IMR-90 (cell line): ENCODE measurements at places on chromosomes 7 and 10. TPM values are rescaled to one million over a fixed set of nuclear protein-coding genes. Genes with fewer than 3 reads are reported as not detected.

Gene SORCS3
- not detected in 2 replicates for total RNA-seq

DNA sequence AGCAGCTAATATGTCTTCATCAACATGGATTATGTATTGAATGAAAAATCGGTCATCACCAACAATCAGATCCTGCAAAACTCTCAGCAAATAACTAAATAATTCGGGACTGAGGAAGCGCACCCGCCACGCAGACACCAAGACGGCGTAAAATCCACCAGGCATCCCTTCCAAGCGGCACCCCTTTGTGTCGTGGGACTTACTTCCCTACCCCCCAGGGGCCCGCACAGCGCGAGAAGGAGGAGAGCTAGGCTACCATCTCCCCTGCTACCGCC is 721 bp downstream of the ARL3 start:
- DNase-seq = peak; percentile 19

GRCh38 chr10:37957841-37958240 is 18.6 kb downstream of the ZNF25 start:
- DNase-seq = no peak

GRCh38 chr10:52662256-52662655 is 110.3 kb downstream of the MBL2 start:
- DNase-seq = no peak

GRCh38 chr7:92200791-92201190 is 21.8 kb upstream of the LRRD1 start:
- no peak for DNase-seq

Gene CALML5
- not detected in 2 replicates for total RNA-seq

Gene AOAH
- not detected in 2 replicates for total RNA-seq

DNA sequence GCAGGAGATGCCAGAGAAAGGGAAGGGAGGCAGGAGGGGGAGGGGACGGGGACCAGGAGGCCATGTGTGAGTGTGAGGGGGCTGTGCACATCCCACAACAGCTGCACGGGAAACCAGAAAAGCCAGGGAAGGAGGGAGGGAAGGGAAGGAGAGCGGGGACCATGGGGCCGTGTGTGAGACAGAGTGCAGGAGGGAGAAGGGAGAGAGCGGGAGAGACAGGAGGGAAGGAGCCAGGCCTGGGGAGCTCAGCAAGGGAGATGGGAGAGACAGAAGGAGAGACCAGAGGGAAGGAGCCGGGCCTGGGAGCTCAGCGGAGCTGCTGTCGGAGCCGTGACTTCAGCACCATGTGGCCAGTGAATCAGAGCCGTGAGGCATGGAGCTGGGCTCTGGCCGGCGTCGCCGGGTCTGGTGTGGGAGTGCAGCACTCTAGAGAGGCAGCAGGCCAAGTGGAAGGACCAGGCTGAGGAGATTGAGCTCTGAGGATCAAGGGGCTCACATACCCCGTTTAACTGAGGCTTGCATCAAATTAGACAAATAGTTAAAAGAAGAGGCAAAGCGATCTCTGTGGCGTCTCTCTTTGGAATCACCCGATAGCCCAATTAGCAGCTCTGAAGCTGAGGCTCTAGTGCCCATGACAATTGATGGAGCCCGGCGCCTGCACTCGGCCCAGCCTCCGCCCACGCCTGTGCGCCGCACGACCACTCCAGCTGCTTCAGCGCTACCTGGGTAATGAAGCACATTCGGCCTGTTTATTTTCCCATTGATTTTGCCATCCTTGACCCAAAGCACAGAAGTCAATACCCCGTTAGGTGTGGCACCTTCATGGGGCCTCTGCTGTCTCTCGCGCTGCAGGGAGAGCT is 150.4 kb downstream of the MAD1L1 start:
- peak; percentile 92 for DNase-seq

- DNase-seq = no peak
Observed at GRCh38 chr7:135448753-135449152, 61.1 kb downstream of the CNOT4 start.

Gene TMEM176A
- not detected in 2 replicates for total RNA-seq

Gene SFTPA1
- not detected in 2 replicates for total RNA-seq

GRCh38 chr10:9305018-9305655 is 1250.6 kb downstream of the GATA3 start:
- DNase-seq = peak; percentile 19

DNA sequence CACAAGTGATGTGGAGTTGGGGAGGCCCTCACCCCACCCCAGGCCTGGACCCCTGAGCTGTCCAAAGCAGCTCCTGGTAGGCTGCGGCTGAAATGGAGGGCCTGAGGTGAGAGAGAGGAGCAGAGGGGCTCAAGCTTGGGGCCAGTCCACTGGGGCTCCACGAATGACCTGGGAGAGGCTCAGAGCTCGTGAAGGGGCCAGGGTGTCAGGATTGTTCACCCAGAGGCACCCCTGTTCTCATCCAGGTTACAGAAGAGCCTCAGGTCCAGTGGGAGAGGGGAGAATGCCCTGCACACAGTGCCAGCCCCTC is 102.2 kb upstream of the RET start:
- no peak for DNase-seq

Gene NUP205
- 81.7 and 84.6 TPM in 2 replicates for total RNA-seq

DNA sequence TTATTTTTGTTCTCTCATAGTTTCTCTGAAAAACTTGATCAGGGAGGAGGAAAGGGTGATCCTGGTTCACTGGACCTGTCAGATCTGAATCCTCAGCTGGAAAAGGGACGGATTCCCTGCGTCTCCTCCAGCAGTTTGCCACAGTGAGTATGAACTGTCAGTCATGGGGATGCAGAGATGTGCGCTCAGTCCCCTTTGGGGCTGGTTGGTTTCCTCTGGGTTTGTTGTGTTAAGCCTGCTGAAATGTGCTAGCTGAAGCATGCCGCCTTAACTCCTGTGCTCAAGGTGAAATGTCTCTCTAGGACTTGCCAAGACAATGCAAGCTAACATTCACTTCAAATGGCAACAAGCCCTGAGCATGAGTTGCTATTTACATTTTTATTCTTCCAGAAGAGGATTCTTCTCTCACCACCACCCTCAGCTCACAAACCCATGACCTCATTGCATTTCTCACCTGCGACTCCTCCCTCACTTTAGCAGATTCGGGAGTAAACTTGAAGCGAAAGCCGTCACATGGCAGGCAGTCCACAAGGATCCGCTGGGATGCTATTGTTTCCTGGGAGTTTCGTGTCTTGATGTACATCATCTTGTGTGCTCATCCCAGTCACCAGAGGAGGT is 192.9 kb upstream of the FZD8 start:
- no peak for DNase-seq

DNA sequence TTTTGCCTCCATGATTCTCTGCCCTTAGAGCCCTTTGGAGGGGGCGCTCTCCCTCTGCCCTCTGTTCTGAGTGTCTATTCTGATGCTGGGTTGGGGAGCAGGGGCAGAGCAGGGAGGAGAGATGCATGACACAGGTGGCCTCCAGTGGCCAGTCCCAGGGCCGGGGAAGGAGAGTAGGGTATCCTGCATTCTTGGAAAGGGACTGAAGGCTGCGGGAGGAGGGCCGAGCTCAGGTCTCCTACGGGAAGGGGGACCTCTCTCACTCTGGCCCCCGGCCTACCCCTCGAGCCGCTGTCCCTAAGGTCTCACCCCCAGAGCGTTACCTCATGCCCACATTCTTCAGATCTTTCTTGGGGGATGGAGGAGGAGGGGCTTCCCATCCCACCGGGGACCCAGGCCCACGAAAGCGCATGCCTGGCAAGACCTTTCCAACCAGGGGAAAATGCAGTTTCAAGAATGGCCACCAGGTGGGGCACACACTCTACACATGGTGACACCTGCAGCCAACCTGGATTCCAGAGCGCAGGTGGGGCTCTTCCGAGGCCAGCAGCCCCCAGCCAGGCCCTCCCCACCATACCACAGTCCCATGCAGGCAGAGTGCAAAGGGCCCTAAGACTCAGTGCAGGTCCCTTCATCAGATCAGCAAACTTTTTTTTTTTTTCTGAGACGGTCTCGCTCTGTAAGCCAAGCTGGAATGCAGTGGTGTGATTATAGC is 86.4 kb downstream of the MYL10 start:
- peak; percentile 29 for DNase-seq

Gene PVRIG
- not detected in 2 replicates for total RNA-seq

DNA sequence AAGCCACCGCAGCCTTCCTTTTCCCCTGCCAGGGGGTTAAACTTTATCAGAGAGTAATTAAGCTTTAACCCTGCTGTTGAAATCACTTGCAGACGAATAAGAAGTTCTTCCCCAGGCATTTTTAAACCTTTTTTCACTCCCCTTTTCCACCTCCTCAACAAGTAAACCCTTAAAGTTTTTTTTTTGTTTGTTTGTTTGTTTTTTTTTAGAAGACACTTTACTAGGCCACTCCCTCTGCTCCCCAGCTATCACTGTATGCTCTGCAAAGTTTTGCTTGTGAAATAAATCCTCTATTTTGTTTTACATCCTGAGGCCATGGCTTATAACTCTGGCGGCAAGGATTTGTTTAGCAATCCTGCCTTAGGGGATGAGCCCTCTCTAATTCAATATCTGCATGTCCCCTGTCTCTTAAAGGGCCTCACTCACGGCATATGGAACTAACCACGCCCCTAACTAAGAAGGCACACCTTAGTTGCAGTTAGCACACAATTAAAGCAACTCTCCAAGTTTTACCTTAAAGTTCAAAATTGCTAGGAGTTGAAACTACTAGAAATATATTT is 1354.7 kb upstream of the LRRTM3 start:
- no peak for DNase-seq

DNA sequence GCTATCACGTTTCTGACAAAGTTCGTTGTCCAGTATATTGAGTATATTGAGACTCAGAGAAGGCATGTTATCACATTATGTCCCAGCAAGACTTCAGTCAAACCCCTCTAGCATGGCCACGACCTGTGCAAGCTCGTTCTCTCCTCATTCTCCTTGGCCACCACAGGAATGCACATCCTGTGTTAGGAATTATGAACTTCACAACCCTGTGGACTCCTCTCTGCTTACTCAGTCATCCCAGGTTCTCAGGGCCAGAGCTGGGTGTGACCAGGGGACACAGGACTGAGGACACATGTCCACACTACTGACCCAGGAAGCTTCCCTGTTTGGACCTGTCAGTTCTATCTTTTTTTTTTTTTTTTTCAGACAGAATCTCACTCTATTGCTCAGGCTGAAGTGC is 4.4 kb downstream of the SH2D4B start:
- peak; percentile 5 for DNase-seq

DNA sequence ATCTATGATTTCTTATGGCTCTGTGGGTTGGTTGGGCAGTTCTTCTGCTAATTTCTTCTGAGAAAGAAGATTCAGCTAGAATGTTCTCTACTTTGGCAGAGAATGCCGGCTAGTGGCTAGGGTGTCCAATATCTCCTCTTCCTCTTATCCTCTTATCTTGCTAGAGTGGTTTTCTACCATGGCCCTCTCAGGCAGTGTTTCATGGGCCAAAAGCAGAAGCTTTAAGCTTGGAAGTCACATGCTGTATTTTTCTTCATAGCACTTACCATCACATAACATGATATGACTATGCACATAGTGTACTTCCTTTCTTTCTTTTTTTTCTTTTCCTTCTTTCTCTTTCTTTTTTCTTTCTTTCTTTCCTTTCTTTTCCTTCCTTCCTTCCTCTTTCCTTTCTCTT is 140.0 kb downstream of the ITGB8 start:
- DNase-seq = no peak

Gene PRSS2
- total RNA-seq = not detected in 2 replicates

DNA sequence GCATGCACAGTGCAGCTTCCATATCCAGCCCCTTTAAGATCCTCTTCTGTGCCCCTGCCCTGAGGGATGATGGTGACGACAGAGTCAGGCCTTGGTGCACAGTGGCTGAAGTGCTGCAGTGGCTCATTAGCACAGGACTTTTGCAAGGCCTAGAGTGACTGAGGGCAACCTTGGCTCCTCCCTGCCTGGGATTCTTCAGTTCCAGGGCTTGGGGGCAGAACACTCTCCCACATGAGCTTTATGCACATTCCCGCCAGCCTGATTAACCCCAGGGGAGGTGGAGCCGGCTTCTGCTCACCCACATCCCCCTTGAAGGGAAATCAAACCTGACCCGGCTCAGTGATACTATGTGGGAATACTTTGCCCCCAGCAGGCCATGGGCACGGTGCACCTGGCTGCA is 253.4 kb downstream of the GALNT17 start:
- no peak for DNase-seq

Gene PLEKHS1
- not detected in 2 replicates for total RNA-seq

GRCh38 chr10:93462881-93463280 is 19.3 kb downstream of the MYOF start:
- peak; percentile 54 for DNase-seq

DNA sequence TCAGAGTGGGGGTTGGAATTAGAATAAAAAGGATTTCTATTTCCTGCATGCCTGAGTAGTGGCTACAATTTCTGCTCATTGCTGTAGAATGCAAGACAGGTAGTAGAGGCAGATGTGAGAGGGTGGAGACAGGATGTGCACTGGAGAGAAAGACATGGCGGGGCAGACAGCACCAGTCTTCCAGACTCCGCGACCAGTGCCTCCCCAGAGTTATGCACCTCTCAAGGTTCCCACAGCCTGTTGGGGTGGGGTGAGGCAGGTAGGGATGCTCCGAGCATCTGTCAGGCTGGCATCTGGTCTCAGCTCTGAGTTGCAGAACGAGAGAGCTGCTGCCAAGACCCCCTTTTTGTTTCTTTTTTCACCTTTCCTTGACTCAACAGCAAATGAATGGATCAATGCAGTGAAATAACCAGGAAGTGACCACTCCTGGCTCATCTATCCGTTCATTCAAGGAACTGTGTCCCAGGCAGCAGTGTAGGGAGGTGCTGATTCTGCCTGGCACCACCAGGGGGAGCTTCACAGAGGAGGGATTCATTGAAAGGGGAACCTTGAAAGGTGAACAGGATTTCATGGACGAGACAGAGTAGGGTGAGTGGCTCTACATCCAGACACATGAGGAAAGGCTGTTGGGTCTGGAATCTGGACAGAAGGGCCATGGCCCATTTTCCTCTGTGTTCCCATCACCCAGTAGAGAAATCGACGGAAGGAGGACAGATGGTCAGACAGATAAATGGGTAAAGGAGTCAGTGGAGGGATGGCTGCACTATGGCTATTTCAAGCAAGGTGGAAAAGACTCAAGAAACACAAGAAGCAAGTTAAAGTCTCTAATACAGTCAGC is 17.2 kb upstream of the SLC18A3 start:
- peak; percentile 43 for DNase-seq

GRCh38 chr7:150838965-150839650 is 13.2 kb upstream of the AOC1 start:
- no peak for DNase-seq

DNA sequence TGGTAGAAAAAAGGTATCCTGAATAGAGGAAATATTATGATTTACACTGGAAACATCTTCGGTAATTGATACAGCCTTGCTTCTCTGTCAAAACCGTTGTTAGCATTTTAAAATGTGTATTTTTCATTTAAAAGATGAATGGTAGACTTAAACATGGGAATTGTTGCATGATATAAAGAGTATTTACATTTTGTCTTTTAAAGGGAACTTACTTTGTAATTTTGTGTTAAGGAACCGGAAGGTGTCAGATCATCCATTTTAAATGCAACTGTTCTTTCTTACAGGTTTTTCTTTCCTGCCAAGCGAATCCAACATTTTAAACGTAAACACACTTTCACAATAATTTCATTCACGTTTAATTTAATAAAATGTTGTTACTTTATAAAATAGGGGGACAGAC is 1.8 kb upstream of the IGF2BP3 start:
- no peak for DNase-seq

DNA sequence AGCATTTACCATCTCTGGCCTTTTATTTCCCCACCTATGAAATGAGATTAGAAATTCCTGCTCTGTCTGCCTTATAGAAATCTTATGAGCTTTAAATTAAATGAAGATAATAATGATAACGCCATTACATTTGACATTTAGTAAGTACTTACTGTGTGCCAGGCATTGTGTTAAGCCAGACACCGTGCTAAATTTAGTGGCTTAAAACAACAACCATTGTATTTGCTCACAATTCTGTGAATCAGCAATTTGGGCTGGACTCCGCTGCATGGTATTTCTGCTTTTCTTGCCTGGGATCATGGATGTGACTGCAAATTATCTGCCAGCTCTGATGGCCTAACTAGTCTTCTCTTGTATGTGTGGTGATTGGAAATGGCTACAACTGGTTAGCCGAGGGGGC is 56.4 kb upstream of the CCDC6 start:
- DNase-seq = no peak
